ENCODE measurements at places on chromosomes 12 and 14.

GRCh38 chr12:24822121-24822899 is 126.6 kb downstream of the BCAT1 start:
- no peaks in the 10 kb centered on the region for H3K4me1 ChIP-seq
- no peak overlapping the region for H3K27ac ChIP-seq
- H3K4me3 ChIP-seq, result no peak overlapping the region

DNA sequence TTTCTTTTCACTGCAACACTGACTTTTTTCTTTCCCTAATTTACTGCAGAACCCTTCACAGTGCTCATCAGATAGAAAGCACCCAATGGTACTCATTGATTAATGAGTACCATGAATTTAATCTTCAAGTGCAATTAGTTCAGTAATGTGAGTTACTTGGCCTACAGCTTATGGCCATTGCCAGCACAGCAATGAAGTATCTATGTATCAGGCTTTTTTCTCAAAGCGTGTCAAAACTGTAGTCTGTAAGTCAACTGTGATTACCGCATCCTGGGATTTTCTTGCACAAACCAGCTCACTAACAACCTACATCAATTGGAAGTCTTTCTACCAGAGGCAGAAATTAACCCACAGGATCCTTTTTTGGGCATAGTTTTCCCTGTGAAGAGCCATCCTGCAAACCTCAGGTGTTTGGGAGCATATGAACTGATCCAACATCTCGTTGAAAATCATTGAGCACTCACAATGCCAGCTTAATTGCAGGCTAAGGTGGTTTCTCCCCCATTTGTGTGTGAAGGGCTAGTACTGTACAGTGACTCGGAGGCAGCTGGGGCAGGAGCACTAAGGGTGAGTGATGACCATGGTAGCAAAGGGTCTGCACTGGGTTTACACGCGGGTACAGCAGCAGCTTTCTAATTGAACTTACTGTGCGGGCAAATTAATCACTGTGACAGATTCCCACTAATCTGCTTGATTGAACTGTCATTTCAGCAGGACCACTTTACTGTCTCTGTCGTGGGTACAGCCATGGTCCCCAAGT is 619.3 kb downstream of the SNAPC1 start:
- H3K27me3 ChIP-seq, result no peaks in the 10 kb centered on the region
- no peaks in the 10 kb centered on the region for H3K36me3 ChIP-seq
- no peak overlapping the region for H3K27ac ChIP-seq

DNA sequence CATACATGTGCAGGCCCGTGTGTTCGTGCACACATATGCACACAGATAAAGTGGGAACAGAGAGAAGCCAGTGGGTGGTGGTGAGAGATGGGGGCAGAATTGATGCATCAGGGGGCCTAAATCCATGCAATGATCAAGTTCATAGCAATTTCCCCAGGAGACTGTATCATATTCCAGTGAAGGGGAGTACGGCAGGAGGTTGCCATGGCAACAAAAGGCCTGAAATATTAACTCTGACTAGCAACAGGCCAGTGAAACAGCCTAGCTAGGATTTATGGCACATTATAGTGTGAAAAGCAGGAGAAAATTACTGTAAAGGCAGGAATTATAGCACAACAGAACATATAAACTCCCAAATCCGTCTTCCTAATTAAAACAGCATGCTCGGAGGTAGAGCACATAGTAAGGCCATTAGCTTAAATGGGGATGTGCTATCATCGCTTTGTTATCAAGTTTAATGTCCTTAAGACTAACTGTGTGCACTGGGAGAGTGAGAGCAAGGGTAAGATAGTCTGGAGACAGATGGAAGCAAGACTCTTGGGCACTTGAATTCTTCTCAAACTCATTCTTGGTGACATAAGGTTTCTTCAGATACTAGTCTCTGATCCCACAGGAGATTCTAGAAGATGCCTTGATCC is 806.3 kb downstream of the DIO2 start:
- no peak overlapping the region for H3K27ac ChIP-seq
- H3K4me1 ChIP-seq, result no peaks in the 10 kb centered on the region
- no peak for DNase-seq
- H3K27me3 ChIP-seq, result no peaks in the 10 kb centered on the region

DNA sequence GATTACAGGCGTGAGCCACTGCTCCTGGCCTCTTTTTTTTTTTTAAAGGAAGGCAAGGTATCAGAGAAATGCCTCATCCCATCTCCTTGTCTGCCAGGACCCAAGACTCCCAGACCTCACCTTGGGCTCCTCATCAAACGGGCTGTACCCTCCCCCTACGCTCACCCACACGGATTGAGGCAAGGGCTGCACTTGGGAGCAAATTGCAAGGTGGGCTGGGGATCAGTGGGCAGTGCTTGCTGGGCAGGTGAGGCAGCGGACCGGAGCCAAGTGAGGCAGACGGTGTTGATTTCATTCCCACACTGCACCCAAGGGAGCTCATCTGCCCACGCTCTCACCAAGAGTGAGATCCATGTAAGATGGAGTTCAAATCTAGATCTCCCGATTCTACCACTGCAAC is 41.0 kb upstream of the DICER1 start:
- H3K4me1 ChIP-seq, result no peaks in the 10 kb centered on the region
- H3K4me3 ChIP-seq, result no peak overlapping the region
- H3K36me3 ChIP-seq, result no peaks in the 10 kb centered on the region
- H3K27me3 ChIP-seq, result no peaks in the 10 kb centered on the region
- H3K27ac ChIP-seq, result no peak overlapping the region

GRCh38 chr14:54312166-54312801 is 84.5 kb upstream of the CDKN3 start:
- DNase-seq, result no peak
- H3K36me3 ChIP-seq, result no peaks in the 10 kb centered on the region
- no peaks in the 10 kb centered on the region for H3K4me1 ChIP-seq
- H3K27ac ChIP-seq, result no peak overlapping the region
- no peaks in the 10 kb centered on the region for H3K27me3 ChIP-seq

DNA sequence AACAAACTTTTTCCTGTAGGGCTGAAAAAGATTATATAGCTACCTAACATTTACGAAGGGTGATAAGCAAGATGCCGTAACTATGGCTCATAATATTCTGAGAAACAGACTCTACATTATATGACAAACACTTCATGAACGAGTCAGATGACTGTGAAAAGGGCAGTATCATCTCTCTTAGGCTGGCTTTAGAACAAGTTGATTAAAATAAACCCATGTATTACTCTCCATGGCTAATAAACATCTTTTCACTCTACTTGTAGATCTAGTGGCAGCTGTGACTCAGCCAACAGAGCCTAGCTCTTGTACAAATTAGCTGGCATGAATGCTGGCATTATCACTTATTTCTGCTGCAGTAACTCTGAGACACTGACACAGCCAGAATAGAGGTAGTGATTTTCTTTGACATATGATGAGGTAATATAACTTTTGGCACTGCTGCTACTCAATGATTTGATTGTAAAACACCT is 47.1 kb downstream of the SLC2A13 start:
- H3K36me3 ChIP-seq, result no peaks in the 10 kb centered on the region
- H3K4me3 ChIP-seq, result no peak overlapping the region
- no peak overlapping the region for H3K27ac ChIP-seq
- H3K27me3 ChIP-seq, result no peaks in the 10 kb centered on the region

- H3K4me1 ChIP-seq, result peaks cover 31% of the 10 kb centered on the region
- H3K4me3 ChIP-seq, result peak overlapping the region; percentile 60
- H3K27me3 ChIP-seq, result no peaks in the 10 kb centered on the region
- no peaks in the 10 kb centered on the region for H3K36me3 ChIP-seq
These were observed 1.8 kb upstream of the CKAP4 start for GRCh38 chr12:106249411-106250135.

DNA sequence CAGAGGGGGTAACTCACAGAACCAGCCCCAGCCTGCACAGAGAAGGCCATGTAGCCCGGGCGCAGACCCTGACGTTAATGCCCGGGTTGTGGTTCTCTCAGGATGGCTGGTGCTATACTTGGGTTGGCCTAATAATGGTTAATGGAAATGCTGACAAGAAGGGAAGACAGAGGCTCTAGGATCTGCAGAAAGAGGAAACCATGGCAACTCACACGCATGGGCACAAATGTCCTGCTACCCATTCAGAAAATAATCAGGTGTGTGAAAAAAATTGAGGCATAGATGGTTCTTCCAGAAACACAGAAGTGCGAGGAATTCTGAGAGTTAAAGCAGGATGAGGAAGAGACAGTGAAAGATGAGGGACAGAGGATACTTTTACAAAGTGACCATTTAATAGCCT is 33.8 kb downstream of the APPL2 start:
- no peak overlapping the region for H3K4me3 ChIP-seq
- no peak for DNase-seq
- no peak overlapping the region for H3K27ac ChIP-seq
- no peaks in the 10 kb centered on the region for H3K36me3 ChIP-seq

DNA sequence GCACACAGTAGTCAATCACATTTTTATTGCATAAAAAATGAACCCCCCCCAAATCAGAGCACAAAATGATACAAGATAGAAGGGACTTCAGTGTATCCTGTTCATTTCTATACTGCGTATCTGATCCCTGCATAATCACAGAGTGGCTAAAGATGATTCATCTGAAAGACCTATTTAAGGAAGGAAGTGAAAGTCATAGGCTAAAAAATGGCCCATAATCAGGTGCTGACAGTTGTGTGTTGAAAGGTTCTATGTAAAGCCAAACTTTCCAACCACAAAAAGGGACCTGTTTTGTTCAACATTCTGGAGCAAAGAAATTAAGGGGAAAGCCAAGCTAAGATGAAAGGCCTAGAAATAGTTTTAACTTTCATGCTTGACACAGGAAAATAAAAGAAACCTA is 147.8 kb upstream of the ATP2B1 start:
- peaks cover 5% of the 10 kb centered on the region for H3K4me1 ChIP-seq
- no peaks in the 10 kb centered on the region for H3K27me3 ChIP-seq
- peak; percentile 59 for DNase-seq
- no peaks in the 10 kb centered on the region for H3K36me3 ChIP-seq
